ENCODE measurements at places on chromosomes 6 and 20.

DNA sequence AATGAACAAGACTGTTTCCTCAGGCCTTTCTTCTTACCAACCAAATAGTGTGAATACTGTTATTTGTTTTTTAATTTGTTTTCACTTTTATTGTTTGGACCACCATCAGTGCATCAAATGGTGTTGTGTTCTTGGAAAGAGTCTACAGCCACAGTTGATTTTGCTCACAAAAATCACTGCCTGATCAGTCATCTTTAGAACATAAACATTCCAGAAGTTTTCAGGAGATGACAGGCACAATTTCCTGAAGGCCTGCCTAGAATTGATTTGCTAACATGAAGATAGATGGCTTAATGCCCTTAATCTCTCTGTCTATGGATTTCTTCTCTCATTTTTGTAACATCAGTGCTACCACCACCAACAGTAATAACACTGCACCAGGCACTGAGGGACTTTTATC lies 13.5 kb downstream of the IL22RA2 start:
- no peak for DNase-seq

DNA sequence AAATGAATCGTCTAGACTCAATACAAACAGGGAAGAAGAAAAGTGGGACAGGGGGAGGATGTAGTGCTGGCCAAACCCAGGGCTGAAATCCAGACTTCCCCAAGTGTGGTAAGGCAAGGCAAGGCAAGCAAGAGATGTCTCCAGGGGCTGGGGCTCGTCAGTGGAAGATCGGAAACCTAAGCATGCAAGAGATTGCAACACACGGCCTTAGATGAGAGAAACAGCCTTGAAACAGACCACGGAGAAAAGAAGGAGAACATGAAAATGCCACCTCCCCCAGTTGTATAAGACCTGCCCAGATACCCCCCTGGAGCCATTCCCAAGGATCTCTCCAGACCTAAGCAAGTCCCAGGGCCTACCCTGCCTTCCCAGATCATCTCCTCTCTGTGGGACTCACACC lies 20.0 kb downstream of the VEGFA start:
- no peak for DNase-seq

DNA sequence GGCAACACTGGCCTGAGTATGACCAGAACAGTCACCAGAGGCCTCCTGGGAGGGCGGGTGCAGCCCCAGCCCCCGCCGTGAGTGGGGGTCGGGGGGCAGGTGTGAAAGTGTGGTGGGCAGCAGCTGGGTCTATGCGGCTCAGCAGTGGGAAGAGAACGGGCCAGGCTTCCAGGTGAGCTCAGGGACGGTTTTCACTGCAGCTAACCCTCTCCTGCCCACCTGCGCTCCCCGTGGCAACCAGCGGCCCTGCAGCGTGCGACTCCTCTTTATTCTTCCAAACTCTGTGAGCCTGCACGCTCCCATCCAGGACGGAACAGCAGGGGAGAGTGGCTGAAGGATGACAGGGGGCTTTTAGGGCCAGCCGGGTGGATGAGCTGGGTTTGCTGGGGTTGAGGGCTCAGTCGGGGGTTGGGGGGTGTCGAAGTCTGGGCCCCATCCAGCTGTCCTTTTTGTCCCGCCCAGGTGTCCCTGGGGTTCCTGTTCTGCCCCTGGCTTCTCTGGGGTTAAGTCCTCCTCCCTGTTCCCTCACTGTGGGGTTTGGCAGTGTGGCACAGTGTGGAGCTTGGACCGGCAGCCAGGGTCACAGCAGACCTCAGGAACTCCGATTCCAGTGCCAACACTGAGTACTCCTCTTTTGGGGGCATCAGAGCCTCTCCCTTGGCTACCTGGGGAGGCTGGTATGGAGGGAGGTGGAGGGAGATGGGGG lies 859 bp upstream of the BIRC7 start:
- peak; percentile 22 for DNase-seq

DNA sequence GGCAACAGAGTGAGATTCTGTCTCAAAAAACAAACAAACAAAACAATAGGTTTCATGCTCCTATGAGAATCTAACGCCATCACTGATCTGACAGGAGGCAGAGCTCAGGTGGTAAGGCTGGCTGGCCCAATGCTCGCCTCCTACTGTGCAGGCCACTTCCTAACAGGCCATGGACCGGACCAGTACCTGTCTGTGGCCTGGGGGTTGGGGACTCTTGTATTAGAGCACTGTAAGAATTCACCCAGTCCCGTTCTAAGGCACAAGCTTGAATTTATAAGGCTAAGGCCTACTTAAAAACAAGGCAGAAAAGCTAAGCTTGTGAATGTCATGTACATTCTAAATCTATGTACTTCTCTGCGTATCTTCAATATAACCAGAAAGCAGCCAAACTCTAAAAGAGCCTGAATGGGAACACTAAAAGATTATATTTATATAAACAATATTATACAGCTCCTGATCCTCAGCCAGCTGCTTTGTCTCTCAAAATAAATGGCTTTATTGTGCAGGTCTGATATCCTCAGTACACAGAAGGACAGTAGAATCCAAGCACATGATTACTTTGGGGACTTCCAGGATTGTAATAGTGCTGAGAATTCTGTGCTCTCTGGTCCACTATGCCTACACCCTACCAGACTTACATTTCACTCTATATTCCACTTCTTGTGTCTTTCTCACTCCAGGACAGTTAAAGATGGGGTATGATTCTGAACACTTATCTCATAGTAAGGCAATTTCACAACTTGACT lies 64.5 kb upstream of the DST start:
- DNase-seq, result no peak

- DNase-seq, result no peak
Measured at GRCh38 chr6:166277892-166278578, 30.2 kb downstream of the PRR18 start.

- DNase-seq, result peak; percentile 90
Measured at GRCh38 chr20:51480507-51481270, 61.8 kb downstream of the NFATC2 start.

GRCh38 chr6:14126191-14126590 lies 8.6 kb downstream of the CD83 start:
- DNase-seq, result no peak

GRCh38 chr20:31869942-31870725 lies at the start of the genes DUSP15 and TTLL9:
DUSP15 (minus strand) TSS chr20:31870527; CDS start chr20:31870337, 190 bp downstream.
TTLL9 (plus strand) TSS chr20:31870634; CDS start chr20:31871127, 493 bp downstream.
- no peak for DNase-seq

DNA sequence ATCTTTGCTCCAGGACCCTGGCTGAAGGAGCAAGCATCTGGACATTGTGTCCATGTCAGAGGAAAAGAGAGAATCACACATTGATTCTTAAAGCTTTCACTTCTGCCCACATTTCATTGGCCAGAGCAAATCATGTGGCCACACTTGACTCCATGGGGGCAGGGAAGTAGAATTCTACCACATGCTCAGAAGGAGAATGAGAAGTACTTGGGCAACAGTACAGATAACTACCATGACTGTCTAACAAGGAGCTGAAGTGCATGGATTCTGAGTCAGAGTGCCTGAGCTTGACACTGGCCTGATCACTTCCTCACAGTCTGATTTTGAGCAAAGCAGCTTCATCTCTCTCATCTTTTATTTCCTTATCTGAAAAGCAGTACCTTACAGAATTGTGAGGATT lies 38.6 kb downstream of the GHRH start:
- no peak for DNase-seq

GRCh38 chr20:37567671-37568588 lies 40.3 kb upstream of the BLCAP start:
- DNase-seq, result no peak

DNA sequence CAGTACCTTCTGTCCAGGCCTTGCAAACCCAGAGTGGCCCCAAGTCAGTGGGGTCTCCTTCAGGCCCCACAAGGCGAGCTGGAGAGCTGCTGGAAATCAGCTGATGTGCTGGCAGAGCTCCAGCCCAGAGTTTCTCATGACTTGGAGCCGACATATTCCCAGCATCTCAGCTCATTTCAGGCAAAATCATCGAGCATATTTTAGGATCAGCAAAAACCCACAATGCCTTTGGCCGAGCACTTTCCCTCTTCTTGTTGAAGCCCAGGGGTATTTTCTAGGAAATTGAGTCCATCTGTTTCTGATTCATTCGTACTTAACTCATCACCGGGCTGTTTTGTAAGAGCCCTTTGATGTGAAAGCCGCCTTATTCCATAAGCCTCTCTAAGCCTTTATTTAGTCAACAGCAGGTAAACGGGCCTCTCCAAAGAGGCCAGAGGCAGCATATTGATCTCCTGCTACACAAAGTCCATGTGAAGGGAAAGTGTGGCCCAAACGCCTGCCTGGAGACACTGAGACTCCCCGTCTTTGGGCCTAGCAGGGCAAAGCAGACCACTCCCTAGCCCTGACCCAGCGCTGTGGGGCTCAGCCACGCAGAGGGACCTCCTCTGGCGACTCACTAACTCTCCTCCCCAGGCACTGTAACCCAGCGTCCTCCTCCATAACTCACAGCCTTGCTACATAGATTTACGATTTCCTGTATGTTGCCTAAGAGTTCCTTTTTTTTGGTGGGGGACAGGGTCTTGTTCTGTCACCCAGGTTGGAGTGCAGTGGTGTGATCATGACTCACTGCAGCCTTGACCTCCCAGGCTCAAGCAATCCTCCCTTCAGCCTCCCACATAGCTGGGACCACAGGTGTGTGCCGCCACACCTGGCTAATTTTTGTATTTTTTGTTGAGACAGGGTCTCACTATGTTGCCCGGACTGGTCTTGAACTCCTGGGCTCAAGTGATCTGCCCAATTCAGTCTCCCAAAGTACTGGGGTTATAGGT lies 12.1 kb upstream of the C20orf203 start:
- DNase-seq, result no peak

GRCh38 chr20:32456869-32457478 lies 98.8 kb downstream of the ASXL1 start:
- DNase-seq, result no peak

GRCh38 chr6:5729080-5729434 lies 277.7 kb downstream of the NRN1 start:
- no peak for DNase-seq

GRCh38 chr6:64113704-64114103 lies 478.1 kb downstream of the PHF3 start:
- no peak for DNase-seq

DNA sequence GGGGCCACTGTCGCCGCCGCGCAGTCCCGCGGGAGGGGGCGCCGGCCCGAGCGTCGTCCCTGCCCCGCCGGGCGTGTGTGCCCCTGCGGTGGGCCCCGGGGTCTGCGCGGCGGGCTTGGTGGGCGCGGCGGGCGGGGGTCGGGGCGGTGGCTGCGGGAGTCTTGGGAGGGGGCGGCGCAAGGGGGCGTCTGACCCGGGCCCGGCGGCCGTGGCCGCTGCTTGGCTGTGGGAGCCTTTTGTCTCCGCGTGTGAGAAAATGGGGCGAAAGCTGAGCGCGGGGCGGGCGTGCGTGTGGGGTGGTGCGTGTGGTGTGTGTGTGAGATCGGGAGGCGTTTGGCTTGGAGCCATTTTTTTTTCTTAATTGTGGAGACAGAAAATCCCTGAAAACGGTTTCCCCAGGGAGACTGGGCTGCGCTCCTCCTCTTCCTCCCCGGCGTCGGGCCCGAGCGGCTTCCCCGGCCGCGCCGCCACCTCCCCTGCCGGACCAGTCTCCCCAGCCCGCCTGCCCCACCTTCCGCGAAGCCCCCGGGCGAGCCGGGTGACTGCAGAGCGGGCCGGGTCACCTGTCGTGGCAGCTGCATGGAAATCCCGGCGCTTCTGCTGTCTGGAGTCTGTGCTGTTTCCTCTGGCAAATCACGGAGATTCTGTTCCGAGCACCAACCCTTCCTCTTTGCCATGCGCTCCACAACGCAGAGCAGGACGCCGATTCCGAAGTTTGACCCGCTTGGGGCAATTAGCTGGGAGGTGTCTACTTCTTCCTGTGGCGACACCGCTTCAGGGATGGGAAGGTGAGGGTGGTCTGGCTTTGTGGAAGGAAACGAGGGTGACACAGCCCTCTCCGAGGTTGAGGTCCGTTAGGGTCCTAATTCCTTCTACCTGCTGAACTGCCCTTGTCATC lies 64.4 kb downstream of the GTF2H5 start:
- DNase-seq, result peak; percentile 40

DNA sequence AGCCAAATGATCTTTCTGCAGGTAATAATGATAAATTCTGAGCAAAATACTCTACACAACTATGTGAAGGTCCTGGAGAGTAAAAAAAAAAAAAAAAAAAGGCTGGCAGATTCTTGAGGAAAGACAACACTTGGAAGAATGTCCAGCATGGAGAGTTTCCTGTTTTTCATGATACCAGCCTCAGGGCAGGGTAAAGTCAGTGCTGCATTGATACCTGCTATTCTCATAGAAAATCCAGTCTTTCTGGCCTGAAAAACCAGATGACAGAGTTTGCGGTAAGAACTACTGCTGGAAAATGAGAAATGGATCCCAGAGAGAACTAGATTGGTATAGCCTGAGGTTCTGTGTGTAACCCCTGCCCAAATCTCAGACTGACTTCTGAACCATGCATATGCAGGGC lies 89.1 kb downstream of the AFG1L start:
- no peak for DNase-seq

DNA sequence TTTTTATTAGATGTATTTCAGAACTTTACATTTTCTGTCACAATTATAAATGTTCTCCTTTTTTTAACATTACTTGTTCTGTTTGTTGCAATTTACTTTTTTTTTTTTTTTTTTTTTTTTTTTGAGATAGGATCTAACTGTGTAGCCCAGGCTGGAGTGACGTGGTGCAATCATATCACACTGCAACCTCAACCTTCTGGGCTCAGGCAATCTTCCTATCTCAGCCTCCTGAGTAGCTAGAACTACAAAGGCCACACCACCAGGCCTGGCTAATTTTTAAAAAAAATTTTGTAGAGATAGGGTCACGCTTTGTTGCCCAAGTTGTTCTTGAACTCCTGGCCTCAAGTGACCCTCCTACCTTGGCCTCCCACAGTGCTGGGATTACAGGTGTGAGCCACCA lies 15.1 kb upstream of the MBOAT1 start:
- no peak for DNase-seq

DNA sequence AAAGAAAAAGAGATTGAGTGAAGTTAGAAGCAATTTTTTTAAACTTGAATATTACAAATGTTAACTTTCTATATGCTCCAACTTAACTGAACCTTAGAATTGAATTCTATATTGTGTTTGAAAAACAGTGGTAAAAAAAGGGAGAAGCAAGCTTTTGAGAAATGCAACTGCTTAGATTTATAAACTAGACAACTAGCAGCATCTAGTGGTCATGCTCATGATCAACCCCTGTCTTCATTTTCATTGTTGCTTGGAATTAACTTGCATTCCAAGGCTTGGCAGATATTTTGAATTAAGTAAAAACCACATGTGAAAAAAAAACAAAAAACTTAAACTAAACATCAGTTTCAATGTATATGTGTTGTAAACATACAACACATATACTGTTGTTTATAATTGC lies 113.1 kb downstream of the C6orf58 start:
- no peak for DNase-seq

GRCh38 chr6:40948570-40948969 lies 90.5 kb downstream of the UNC5CL start:
- DNase-seq, result no peak

DNA sequence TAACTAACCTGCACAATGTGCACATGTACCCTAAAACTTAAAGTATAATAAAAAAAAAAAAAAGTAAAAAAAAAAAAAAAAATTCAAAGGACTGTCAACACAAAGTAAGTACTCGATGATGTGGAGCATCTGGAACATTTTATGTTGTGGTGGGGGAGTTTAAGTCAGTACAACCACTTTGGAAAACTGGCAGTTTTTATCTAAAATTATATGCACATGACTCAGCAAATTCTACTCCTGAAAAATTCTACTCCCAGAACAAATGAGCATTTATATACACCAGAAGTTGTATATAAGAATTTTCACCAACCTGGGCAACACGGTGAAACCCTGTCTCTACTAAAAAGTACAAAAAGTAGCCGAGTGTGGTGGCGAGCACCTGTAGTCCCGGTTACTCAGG lies 36.9 kb upstream of the CCDC28A start:
- no peak for DNase-seq

GRCh38 chr6:15990179-15990578 lies 138.7 kb upstream of the MYLIP start:
- no peak for DNase-seq

GRCh38 chr6:1297746-1298145 lies 14.2 kb upstream of the FOXQ1 start:
- no peak for DNase-seq
